ENCODE measurements at places on chromosomes 2 and 18. TPM values are rescaled to one million over a fixed set of nuclear protein-coding genes. Genes with fewer than 3 reads are reported as not detected.
A peak's percentile ranks its signal among the peaks of the same experiment; 100 is the strongest.

DNA sequence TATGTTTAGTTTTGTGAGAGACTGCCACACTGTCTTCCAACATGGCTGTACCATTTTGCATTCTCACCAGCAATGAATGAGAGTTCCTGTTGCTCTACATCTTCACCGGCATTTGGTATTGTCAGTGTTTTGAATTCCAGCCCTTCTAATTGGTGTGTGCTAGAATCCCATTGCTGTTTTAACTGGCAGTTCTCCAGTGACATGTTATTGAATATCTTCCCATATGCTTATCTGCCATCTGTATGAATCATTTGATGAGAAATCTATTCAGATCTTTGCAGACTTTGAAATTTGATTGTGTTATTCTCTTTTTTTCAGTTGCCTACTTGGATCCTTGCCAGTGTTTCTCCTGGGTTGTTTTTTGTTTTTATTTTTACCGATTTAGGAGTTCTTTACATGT lies 99.0 kb downstream of the SNTG2 start:
- no peak for DNase-seq

The ANAPC1 gene
- total RNA-seq = 37.6 TPM

- DNase-seq = no peak
These were observed 89.4 kb upstream of the LRRTM1 start for GRCh38 chr2:80393991-80394390.

DNA sequence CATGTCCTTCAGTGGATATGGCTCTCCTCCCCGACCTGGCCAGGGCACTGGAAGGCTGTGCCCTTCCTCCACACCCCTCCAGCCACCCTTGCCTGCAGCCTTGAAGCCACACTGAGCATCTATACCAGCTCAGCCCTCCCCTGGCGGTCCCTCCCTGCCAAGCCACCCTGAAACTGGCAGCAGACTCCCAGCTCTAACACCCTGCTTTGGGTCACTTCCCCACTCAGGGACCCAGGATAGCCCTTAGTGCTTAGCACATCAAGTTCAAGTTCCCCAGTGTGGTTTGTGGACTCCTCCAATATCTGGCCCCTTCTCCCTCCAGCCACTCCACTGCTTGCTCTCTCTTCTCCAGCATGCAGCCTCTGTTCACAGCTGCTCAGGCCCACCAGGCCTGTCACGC lies 89.4 kb downstream of the TNS1 start:
- no peak for DNase-seq

DNA sequence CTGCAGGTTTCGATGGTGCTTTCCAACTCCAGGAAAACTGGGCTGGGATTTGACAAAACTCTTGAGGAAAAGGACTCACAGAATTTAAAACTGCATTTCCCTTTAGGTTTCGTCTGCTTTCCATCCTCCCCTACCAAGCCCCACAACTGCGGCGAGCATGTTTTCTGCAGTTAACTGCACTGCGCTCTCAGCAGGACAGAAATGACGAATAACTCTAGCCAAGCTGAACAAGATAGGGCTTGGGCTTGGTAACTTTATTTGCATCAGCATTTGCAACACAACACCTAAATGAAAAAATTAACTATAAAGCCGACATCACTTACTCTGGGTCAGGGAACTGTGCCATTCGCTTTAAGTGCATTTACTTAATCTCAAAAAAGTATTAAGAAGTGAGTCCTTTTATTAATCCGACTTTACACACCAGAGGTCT lies 669 bp upstream of the PIKFYVE start:
- no peak for DNase-seq

DNA sequence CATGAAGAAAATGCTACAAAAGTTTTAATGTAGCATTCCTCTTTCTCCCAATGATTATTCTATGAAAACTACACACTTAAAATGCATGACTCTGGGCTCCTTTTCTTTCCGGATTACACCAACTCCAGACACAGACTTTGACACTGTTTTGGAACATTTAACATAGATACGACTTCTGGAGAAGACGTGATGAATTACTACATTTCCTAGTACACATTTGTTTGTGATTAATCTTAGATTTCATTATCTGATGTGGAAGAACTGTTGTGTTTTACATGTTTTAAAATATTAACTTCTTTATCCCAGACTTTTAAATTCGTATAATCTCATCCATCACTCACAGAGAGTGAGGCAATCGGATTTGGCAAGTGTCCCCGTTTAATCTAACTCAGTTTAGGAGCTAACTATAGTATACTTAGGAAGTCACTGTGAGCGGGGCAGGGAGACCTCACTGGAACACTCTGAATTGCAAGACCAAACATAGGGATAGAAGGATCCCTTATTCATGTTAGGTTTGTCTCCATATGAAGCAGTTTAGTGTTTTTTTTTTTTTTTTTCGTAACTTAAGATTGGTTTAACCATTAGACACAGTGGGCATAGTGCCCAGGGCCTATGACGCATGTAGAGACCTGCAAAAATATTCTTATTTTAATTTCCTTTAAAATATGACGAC lies 66.7 kb downstream of the PDE1A start:
- DNase-seq = peak; percentile 89

GRCh38 chr2:119249311-119249710 lies 25.7 kb downstream of the STEAP3 start:
- DNase-seq = peak; percentile 6
